ENCODE measurements at places on chromosomes 2 and 18.

- no peak for DNase-seq
These were observed 38.2 kb downstream of the SESTD1 start for GRCh38 chr2:179226203-179226960.

- DNase-seq = no peak
These were observed 17.3 kb downstream of the MSH2 start for GRCh38 chr2:47420214-47420613.

- DNase-seq = no peak
These were observed 308.7 kb downstream of the CBLN2 start for GRCh38 chr18:72235422-72235821.

DNA sequence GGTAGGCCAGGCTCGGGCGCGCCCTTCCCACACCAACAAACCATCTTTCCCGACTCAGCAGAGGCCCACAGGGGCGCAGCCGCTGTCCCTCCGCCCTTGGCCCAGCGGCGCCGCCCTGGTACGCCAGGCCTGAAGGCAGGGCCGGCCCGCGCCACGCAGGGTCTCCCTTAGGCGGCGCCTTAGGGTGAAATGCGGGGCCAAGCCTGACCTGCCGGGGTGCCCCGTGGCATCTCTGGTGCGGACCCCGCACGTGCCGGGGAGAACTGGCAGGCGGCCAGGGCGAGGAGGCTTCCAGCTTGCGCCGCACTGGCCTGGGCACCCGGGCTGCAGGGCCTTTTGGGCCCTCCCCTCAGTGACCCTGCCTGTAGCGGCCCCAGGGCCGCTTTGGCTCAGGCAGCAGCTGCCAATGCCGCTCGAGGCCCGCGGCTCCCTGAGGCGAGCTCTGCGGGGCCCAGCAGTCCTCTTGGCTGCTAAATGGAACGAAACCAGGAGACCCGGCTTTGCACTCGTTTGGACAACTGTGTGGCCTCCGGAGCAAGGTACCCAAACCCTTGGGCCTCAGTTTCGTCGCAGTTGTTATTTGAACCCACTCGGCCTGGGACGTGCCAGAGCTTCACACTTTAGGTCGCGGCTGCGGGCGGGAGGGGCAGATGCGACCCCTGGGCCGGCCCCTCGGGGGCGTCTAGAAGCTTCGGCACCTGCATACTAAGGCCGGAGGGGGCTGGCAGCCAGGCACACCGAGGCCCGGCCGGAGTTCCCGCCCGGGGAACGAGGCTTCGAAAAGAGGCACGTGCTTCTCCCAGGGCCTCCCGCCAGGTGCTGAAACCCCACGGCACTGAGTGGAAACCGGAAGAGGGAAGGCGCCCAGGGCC lies 8.5 kb downstream of the OTX1 start:
- no peak for DNase-seq

DNA sequence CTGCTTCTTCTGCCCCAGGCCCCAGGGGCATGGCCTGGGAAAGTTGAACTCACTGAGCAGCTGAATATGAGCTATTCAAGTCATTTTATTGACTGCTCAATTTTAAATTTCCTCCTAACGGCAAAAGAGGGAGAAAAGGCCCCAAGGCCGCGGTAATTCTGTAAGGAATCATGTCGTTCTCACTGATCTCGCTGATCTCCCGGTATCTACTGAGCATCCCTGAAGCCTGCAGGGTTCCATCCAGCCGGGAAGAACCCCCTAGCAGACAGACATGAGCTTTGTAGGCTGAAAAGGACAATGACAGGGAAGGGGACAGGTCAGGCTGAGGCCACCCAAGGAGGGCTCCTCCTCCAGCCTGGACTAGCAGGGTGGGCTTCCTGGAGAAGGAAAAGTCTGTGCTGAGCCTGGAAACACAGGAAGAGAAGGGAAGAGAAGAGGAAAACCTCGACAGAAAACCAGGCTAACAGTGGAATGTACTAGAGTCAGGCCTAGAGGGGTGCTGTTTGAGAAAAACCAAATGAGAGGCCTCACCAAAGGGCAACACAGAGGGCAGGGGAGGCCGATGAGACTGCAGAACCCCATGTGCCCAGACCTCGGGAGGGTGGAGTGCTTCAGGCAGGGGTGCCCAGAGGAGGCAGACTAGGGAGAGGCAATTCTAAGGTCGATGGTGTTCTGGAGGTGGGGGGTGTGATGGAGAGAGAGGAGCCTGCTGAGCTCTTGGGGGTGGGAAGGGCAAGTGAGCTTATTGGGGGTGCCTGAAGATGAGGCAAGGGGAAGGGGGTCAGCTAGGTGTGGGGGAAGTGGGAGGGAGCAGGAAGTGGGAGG lies 2.9 kb upstream of the NPPC start:
- DNase-seq = no peak

DNA sequence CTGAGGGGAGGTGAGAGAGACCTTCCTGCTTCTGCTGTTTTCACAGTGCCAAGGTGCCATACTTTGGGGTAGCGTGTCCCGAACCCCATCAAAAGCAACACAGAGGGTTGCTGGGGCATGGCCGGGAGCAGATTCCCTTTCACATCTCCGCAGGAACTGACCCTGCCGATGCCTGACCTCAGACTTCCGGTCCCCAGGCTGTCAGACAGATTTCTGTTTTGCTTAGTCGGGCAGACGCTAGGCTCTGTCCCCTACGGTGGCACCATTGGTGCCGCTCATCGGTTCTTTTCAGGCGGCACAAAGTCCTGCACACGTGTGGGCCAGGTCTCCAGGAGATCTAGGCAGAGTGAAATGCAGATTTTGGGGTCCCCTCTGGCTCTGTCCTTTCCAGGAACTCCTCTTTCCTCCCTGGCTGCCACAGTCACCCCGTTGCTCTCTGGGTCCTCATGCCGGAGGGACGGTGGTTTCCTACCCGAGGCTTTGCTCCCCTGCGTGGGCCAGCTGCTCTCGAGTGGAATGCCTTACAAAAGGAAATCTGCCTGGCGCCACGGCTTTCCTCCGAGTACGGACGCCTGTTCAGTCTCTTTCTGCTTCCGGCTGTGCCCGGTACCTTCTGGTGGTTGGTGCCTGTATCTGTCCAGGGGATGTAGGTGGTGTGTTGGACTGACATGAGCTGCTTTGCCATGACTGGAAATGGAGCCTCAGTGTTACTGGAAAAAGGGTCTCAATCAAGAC lies 39.3 kb downstream of the RTP5 start:
- no peak for DNase-seq

All from NCI-H1436 treated with DMSO at 0.1 percent for 48 hours (cell line).